NCI-H526 (cell line): ENCODE measurements at places on chromosomes 13 and 19.

- DNase-seq = peak; percentile 18
These were observed 2.7 kb downstream of the FCHO1 start for GRCh38 chr19:17753976-17754375.

GRCh38 chr13:34371645-34372395, 553.9 kb downstream of the RFC3 start:
- DNase-seq = peak; percentile 2

GRCh38 chr13:39251340-39251739, 213.1 kb downstream of the NHLRC3 start:
- no peak for DNase-seq

GRCh38 chr19:31066385-31066784, 282.9 kb downstream of the TSHZ3 start:
- no peak for DNase-seq

DNA sequence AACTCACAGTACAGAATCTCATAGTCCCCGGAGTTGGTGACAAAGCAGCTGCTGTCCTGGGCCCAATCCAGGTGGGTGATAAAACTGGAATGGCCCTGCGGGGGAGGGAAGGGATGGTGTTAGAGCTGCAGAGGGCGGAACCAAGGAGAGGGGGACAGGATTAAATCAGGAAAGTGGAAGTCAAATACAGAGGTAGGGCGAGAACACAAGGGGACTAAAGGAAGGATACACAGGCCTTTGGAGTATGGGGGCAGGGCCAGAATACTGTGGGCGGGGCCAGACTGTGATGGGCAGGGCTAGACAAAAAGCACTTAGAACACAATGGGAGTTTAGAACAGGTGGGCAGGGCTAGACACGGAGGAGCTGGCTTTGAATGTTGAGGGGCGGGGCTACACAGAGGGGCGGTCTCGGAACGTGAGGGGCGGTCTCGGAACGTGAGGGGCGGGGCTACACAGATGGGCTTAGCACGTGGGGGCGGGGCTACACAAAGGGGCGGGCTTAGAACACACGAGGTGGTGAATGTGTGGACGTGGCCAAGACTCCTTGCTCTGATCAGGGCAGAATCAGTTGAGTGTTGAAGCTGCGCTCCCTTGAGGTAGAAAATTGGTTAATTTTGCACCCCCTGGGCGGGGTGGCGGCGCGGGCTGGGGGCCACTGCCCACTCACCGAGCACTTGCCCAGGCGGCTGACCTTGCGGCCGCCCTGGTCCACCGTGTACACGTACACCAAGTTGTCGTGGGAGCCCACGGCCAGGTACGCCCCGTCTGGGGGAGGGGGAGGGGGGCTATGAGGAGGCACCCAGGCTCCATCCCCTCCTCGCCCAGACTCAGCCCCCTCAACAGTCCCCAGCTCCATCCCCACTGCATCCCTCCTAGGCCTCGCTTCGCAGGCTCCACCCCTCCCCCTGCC, 14.0 kb upstream of the GPR4 start:
- DNase-seq = peak; percentile 81

GRCh38 chr13:110298505-110299282, 8.3 kb downstream of the COL4A1 start:
- no peak for DNase-seq

GRCh38 chr13:73782450-73783449, 351.5 kb downstream of the KLF12 start:
- no peak for DNase-seq

DNA sequence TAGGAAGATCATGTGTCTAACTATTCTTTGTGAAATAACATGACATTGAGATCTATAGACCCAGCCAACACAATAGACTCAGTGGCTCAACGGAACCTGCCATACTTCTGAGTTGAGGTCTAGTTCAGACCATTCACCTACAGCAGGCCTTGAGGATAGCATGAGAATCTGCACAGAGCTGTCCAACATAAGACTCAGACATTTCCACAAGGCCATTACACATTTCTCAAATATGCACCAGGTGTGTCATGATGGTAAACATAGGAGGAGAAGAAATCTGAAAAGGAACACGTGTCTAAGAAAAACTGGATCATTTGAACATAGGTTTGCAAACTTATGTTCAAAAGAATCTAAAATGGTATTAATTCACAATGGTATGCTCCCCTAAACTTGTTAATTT, 421.4 kb downstream of the SLITRK6 start:
- no peak for DNase-seq

GRCh38 chr13:18951412-18951811, 230.2 kb downstream of the TUBA3C start:
- DNase-seq = no peak

DNA sequence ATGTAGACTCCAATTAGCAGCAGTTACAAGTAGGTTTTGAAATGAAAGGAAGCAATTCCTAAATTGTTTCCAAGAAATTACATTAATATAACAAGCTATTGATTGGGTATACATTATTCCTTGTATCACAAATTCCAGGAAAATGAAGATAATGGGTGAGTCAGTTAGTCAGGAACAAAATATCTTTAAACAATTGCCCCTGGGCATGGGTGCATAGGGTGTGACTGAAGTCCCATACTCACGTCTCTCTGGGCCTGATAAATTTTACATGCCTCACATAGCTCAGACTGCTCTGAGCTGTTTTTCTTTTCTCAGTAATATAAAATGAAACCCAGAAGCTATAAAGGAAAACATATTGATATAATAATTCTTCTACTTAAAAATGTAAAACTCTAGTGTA, 87.8 kb downstream of the FNDC3A start:
- no peak for DNase-seq

DNA sequence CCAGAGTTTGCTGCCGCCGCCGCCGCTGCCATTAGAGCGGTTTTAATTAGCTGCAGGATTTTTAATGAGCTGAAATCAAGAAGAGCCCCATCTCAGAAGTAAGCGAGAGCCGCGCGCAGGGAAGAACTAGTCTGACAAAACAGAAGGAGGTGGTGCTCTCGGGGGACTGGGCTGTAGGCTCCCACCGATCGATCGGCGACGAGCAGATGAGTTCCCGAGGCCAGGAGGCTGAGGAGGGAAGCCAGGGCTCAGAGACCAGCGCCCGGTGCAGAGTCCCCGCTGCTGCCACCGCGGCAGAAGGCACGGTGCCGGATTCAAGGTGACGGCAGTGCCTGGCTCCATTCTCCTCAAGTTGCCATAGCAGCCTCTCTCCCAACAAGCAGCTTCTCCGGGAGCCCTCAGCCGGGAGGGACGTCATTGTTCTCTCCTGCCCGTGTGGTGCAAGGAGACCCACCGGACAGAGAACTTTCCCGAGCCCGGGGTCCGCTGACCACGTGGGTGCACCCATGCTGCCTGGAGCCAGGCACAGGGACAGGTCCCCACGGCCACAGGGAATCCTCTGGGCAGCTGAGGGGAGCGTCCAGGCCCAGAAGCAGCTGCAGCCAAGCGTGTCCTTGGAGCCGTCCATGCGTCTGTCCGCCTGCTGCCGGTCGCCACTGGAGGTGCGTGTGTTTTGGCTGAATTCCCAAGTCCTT, 62.9 kb downstream of the CHST8 start:
- DNase-seq = peak; percentile 59

- no peak for DNase-seq
These were observed 120.4 kb upstream of the FREM2 start for GRCh38 chr13:38566519-38566918.

GRCh38 chr19:29831041-29831548, 19.3 kb downstream of the CCNE1 start:
- DNase-seq = no peak

DNA sequence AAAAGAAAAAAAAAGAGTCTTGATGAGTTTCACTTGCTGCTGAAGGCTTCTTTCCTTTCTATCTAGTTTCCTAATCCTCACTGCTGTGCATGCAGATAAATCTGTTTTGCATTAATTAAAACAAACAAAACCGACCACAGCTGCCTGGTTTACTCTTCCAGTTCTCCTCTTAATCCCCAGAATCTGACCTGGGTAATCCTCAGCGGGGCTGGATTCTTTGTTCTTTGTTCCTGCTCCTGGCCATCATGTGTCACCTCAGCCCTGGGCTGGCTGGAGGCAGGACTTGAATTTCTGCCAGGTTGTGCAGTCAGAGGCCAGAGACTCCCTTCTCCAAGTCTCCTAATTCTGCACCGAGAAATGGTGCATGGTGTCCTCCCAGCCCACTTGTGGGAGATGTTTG, 52.2 kb upstream of the CYP4F8 start:
- DNase-seq = peak; percentile 19

GRCh38 chr13:70407486-70407885, 299.2 kb upstream of the KLHL1 start:
- DNase-seq = no peak

DNA sequence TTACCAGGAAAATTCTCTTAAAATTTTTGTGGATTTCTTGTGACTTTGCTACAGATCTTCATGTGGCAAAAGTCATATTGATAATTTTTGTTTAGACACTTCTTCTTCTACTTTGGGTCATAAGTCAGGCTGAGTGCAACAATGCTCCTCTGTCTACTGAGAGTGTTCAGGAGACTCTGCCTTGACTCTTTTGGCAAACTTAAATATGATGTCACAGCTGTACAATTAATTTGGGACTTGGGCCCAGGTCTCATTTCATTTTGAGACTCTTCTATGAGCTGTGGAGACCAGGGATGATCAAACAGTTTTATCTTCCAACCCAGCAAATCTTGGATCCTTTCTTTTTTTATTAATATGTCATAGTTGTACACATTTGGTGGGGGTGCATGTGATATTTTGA, 19.7 kb upstream of the IPO5 start:
- DNase-seq = no peak

DNA sequence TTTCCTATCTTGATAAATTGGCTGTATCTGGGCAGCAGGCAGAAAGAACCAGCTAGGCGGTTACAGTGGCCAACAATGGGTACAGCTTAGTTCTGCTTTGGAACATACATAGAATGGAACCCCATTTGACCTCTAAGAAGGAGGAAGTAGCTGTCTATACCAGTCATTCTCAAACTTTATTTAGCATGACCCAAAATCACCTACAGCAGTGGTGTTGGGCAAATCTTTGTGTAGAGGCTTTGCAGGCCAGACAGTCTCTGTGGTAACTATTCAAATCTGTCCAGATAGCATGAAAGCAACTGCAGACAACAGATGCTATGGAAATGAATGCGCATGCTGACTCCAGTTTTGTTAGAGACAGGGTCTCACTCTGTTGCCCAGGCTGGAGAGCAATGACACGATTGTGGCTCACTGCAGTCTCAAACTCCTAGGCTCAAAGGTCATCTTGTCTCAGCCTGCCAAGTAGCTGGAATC, 12.0 kb upstream of the KCNC3 start:
- DNase-seq = no peak

GRCh38 chr19:46945694-46946489, 73.7 kb upstream of the NPAS1 start:
- DNase-seq = no peak

DNA sequence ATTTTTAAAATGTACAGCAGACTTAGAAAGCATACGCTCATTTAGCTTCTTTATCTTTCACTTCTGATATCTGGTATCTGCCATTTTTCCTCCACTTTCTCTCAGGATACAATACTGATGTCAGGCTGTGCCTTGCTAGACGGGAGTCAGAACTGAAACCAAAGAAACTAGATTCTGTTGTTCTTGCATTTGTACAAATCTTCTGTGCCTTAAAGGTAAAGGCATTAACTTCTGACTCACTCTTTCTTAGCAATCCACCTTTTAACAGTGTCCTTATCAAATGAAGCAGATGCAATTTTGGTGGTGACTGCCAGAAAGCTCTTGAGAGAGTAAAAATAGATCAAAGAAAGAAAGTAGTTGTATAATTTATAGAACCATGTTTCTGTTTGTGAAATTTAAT, 370.4 kb downstream of the PCDH20 start:
- no peak for DNase-seq

GRCh38 chr13:93775507-93776108, 549.0 kb downstream of the GPC6 start:
- DNase-seq = peak; percentile 40

DNA sequence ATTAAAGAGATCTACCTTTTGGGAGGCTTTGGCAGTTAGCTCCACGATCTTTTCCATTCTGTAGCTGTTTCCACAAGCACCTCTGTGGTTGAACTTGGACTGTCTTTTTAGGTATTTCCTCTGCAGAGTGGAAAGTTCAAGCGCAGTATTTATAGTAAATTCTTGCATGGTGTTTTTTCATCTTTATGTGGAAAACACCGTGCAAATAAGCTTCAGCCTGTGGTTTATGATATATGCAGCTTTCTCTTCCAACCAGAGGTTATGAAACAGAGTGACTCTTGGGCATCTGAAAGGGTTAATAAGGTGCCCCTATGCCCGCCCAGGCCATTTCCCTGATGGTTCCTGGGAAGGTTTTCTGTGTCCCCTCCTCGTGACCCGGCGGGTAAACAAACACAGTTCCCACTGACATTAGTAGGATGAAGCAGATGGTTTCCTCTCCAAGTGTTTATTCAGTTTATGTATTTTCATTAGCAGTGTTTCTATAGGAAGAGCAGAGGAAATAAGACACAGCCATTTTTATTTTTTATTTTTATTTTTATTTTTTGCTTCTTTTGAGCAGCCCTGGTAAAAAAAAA, 39.7 kb upstream of the RNF113B start:
- peak; percentile 64 for DNase-seq

GRCh38 chr19:11673608-11674041, 65.1 kb downstream of the ZNF823 start:
- peak; percentile 15 for DNase-seq

GRCh38 chr13:32669030-32669646, 82.9 kb downstream of the PDS5B start:
- DNase-seq = peak; percentile 17

- no peak for DNase-seq
These were observed 38.8 kb upstream of the F7 start for GRCh38 chr13:113066746-113067145.

- DNase-seq = no peak
These were observed 107.5 kb downstream of the PCDH17 start for GRCh38 chr13:57739089-57739488.

DNA sequence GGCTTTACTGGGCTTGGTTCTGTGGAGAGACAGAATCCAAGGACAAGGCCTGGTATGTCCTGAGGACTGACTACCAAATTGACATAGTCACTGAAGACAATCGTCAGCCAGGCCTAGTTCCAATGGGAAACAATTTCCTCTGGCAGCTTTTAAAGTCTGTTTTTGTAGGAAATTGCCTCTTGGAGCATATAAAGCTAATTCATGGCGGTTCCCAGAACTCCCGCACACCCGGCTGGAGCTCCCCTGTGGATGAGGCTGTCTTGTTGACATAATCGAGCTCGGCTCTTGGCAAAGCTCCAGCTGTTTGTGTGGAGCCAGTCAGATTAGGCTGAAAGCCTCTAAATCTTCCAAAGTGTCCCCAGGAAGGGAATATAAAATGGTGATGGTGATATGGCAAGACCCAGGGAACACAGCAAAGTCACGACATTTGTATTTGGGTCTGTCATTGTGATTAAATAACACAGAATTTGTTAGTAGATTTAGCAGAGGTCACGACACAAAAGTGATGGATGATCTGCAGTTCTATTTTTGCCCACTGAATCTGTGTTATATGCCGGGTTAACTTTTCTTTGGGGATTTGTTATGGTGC, 395.0 kb downstream of the PCDH9 start:
- no peak for DNase-seq

- DNase-seq = no peak
These were observed 20.2 kb upstream of the CD70 start for GRCh38 chr19:6610934-6611852.
